ENCODE measurements at places on chromosomes 1 and 21.

- H3K27ac ChIP-seq: peak overlapping the region; percentile 1
- no peak overlapping the region for H3K4me3 ChIP-seq
- H3K36me3 ChIP-seq: no peaks in the 10 kb centered on the region
- peaks cover 15% of the 10 kb centered on the region for H3K27me3 ChIP-seq
Measured at GRCh38 chr1:109371341-109371739, 26.4 kb downstream of the SORT1 start.

DNA sequence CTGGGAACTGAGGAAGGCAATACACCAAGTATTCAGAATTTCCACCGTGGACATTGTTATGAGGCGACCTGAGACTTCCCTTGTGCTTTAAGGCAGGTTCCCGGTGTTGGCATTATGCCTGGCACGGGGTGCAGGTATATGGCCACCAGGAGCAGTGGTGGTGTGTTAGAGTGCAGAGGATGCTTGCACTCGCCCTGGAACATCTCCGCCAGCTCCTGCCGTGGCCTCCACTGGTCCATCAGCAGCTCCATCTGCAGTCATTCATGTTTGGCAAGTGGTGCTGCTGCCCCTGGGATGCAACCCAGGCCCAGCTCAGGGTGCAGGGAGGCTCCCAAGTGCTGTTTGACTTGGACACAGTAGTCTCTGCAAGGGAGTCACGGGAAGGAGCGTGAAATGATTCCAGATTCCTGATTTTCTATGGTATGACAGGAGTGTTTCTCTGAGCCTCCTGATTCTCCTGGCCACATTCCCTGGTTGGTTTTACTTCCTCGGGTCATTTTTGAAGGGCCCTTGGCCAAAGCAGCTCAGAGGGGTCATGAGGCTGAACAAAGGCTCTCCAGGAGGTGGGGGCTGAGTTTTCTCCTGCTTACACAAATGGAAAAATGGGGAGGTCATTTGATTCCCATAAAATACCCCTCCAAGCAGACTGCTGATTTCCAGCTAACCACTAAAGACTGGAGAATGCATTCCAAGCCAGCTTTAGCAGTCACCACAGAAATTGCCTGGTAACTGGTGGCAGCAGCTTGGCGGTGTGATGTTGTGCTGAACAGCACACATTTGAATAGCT is 60.4 kb upstream of the PSEN2 start:
- H3K27me3 ChIP-seq: no peaks in the 10 kb centered on the region
- DNase-seq: no peak
- H3K27ac ChIP-seq: no peak overlapping the region
- no peak overlapping the region for H3K4me3 ChIP-seq
- peaks cover 12% of the 10 kb centered on the region for H3K4me1 ChIP-seq

GRCh38 chr1:209703834-209704504 is 677 bp upstream of the HSD11B1 start:
- H3K4me3 ChIP-seq: peak overlapping the region; percentile 32
- DNase-seq: peak; percentile 27
- peaks cover 40% of the 10 kb centered on the region for H3K4me1 ChIP-seq
- peaks cover 2% of the 10 kb centered on the region for H3K36me3 ChIP-seq
- H3K27me3 ChIP-seq: no peaks in the 10 kb centered on the region

GRCh38 chr1:4726620-4727341 is 72.4 kb downstream of the AJAP1 start:
- no peak overlapping the region for H3K27ac ChIP-seq
- no peaks in the 10 kb centered on the region for H3K36me3 ChIP-seq
- no peak for DNase-seq
- H3K4me1 ChIP-seq: no peaks in the 10 kb centered on the region
- H3K27me3 ChIP-seq: no peaks in the 10 kb centered on the region

- H3K4me1 ChIP-seq: no peaks in the 10 kb centered on the region
- no peak for DNase-seq
- peaks cover 37% of the 10 kb centered on the region for H3K36me3 ChIP-seq
- H3K4me3 ChIP-seq: no peak overlapping the region
- no peaks in the 10 kb centered on the region for H3K27me3 ChIP-seq
Measured at GRCh38 chr1:155759966-155760630, 71.2 kb downstream of the DAP3 start.

- peaks cover 38% of the 10 kb centered on the region for H3K36me3 ChIP-seq
- DNase-seq: no peak
- H3K27me3 ChIP-seq: no peaks in the 10 kb centered on the region
- no peak overlapping the region for H3K4me3 ChIP-seq
- peaks cover 31% of the 10 kb centered on the region for H3K4me1 ChIP-seq
Measured at GRCh38 chr1:201004732-201005131, 18.8 kb downstream of the KIF21B start.

DNA sequence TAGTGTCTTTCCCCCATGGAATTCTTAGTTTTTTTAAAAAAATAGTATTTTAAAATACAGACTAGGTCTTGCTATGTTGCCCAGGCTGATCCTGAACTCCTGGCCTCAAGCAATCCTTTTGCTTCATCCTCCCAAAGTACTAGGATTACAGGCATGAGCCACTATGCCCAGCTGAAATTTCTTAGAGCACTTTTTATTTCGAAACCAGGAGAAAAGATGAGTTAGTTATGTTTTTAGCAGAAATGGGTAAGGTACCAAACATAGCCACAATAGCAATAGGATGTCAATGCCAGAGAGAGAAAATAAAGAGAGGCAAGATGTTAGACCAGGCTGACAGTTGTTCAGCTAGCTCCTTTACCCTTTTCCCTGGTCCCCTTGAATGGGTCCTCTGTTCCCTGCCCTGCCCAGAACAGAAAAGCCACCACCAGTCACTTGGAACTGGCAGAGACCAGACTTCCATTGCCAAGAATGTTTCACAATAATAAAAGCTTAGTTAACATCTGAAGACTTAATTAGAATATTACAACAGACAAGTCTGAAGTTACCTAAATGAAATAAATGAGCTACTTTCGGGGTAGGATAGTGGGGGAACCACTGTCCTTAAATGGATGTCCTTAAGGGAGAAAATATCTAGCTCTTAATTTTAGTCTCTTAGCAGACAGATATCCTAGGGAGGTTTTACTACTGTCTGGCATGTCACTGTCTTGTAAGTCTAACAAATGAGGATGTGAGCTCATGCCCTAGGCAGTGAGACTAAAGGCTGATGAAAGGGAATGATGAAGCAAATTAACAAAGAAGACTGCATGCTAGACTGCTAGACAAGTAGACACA is 54.3 kb downstream of the ABL2 start:
- peaks cover 1% of the 10 kb centered on the region for H3K4me1 ChIP-seq
- H3K4me3 ChIP-seq: no peak overlapping the region
- no peak overlapping the region for H3K27ac ChIP-seq
- DNase-seq: no peak
- no peaks in the 10 kb centered on the region for H3K27me3 ChIP-seq
- H3K36me3 ChIP-seq: no peaks in the 10 kb centered on the region

DNA sequence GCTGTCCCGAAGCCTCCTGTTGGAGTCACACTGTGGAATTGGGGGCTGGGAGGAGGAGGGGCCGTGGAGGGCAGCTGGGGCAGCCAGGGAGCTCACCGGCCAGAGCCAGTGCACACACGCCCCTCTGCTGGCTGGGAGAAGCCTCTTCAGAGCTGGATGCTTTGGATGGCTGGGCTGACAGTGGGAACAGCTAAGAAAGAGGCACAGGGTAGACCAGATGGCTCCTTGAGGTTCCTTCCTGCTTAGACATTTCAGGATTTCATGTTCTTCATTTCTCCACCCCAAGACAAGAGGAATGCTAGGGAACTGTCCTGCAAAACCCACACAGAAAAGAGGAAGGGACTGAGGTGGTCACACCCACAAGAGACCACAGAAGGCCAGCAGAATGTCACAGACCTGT is 254.8 kb upstream of the VAMP3 start:
- H3K27ac ChIP-seq: no peak overlapping the region
- no peak overlapping the region for H3K4me3 ChIP-seq
- peaks cover 6% of the 10 kb centered on the region for H3K27me3 ChIP-seq

- no peaks in the 10 kb centered on the region for H3K36me3 ChIP-seq
- H3K27me3 ChIP-seq: no peaks in the 10 kb centered on the region
- no peak overlapping the region for H3K4me3 ChIP-seq
Measured at GRCh38 chr1:21804536-21804935, 7.5 kb upstream of the LDLRAD2 start.

GRCh38 chr1:17632106-17632505 is 92.6 kb downstream of the ARHGEF10L start:
- DNase-seq: no peak
- no peaks in the 10 kb centered on the region for H3K36me3 ChIP-seq
- no peaks in the 10 kb centered on the region for H3K4me1 ChIP-seq
- H3K4me3 ChIP-seq: no peak overlapping the region
- H3K27ac ChIP-seq: no peak overlapping the region

GRCh38 chr1:99170516-99170915 is 93.8 kb upstream of the PLPPR4 start:
- peaks cover 2% of the 10 kb centered on the region for H3K4me1 ChIP-seq
- H3K27ac ChIP-seq: no peak overlapping the region
- H3K27me3 ChIP-seq: peaks cover 13% of the 10 kb centered on the region
- no peak overlapping the region for H3K4me3 ChIP-seq
- no peak for DNase-seq
- no peaks in the 10 kb centered on the region for H3K36me3 ChIP-seq

- H3K36me3 ChIP-seq: peaks cover 48% of the 10 kb centered on the region
- H3K4me3 ChIP-seq: no peak overlapping the region
- peaks cover 8% of the 10 kb centered on the region for H3K4me1 ChIP-seq
- H3K27ac ChIP-seq: no peak overlapping the region
Measured at GRCh38 chr1:93365813-93366212, 20.1 kb downstream of the DR1 start.

DNA sequence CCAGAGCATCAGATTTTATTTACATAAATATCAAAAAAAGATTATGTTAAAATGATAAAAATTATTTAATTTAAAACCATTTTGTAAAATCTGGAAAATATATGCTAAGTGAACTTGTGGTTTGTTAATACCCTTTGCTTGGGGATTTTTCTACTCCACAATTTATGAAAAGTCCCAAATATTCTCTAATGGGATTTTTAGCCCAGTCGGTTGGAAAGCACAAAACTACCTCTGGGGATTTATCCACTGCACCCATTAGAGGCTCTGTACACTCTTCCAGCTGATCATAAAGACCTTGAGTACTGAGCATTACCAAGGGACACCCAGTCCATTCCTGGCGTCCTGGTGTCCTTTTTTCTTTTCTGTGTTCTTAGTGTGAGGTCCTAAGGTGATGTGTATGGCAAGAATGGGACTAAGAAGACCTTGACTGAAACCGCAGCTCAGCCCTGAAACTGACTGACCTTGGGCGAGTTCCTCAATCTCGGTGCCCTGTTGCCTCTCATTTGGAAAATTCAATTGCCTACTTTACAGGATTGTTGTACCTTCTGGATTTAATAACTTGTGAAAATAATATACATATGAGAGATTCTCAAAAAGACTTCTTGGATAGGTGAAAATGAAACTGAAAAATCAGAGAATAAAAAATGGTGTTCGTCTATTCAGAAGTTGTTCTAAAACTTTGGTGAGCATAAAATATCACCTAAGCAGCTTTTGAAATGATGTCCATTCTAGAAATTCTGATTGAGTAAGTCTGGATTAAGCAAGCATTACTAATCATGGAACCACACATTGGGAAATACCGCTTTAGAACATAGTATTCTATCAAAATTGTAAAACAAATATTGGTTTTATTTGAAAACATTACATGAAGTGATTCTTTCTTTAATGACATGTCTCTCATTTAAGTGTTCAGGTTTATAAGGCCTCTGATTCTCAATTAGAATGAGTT is 21.5 kb upstream of the SAMSN1 start:
- H3K27ac ChIP-seq: no peak overlapping the region
- peaks cover 5% of the 10 kb centered on the region for H3K4me1 ChIP-seq
- H3K27me3 ChIP-seq: no peaks in the 10 kb centered on the region
- DNase-seq: no peak

GRCh38 chr1:197775282-197776262 is at the start of gene DENND1B:
Gene DENND1B (minus strand): TSS chr1:197775480. CDS start chr1:197775155, 325 bp downstream.
- H3K27ac ChIP-seq: peak within 1 kb of the TSS; percentile 99
- H3K4me3 ChIP-seq: peak within 1 kb of the TSS; percentile 90
- peaks cover 10% of the 10 kb centered on the region for H3K36me3 ChIP-seq
- DNase-seq: peak; percentile 88
- peaks cover 66% of the 10 kb centered on the region for H3K4me1 ChIP-seq

- H3K27me3 ChIP-seq: no peaks in the 10 kb centered on the region
- H3K36me3 ChIP-seq: peaks cover 6% of the 10 kb centered on the region
- H3K4me1 ChIP-seq: peaks cover 17% of the 10 kb centered on the region
- H3K27ac ChIP-seq: peak overlapping the region; percentile 62
Measured at GRCh38 chr1:246482805-246483568, 24.1 kb downstream of the SMYD3 start.

- H3K27ac ChIP-seq: no peak overlapping the region
- H3K4me1 ChIP-seq: peaks cover 8% of the 10 kb centered on the region
- DNase-seq: no peak
- H3K36me3 ChIP-seq: peaks cover 3% of the 10 kb centered on the region
- H3K27me3 ChIP-seq: peaks cover 17% of the 10 kb centered on the region
Measured at GRCh38 chr21:45447821-45448220, 42.9 kb downstream of the COL18A1 start.

DNA sequence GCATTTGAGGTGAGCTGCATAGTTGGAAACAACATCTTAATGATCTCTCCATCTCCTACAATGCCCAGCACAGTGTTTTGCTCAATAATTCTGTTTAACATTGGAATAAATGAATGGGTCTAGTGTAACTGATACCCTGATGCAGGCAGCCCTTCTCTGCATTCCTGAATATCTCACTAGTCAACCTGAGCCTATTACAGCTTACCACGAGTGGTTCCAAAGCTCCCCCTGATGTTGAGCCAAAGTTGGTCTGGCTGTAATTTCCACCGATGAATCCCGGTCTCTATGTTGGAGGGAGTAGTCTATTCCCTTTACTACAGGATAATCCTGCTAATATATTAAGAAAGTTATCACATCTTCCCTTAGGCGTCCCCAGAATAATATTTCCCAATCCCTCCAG is 63.8 kb downstream of the ZBTB18 start:
- H3K36me3 ChIP-seq: no peaks in the 10 kb centered on the region
- no peak overlapping the region for H3K4me3 ChIP-seq
- no peaks in the 10 kb centered on the region for H3K4me1 ChIP-seq
- H3K27me3 ChIP-seq: peaks cover 12% of the 10 kb centered on the region
- no peak for DNase-seq
- H3K27ac ChIP-seq: no peak overlapping the region

- DNase-seq: no peak
- H3K27ac ChIP-seq: no peak overlapping the region
- no peak overlapping the region for H3K4me3 ChIP-seq
- peaks cover 64% of the 10 kb centered on the region for H3K36me3 ChIP-seq
- H3K27me3 ChIP-seq: no peaks in the 10 kb centered on the region
Measured at GRCh38 chr1:32042330-32042729, 28.7 kb downstream of the KHDRBS1 start.

- H3K4me1 ChIP-seq: no peaks in the 10 kb centered on the region
- no peaks in the 10 kb centered on the region for H3K36me3 ChIP-seq
- H3K27ac ChIP-seq: no peak overlapping the region
- DNase-seq: no peak
Measured at GRCh38 chr21:30257773-30258172, 25.0 kb downstream of the KRTAP24-1 start.

- H3K4me3 ChIP-seq: peak overlapping the region; percentile 87
- DNase-seq: no peak
- H3K27ac ChIP-seq: peak overlapping the region; percentile 99
- peaks cover 71% of the 10 kb centered on the region for H3K36me3 ChIP-seq
Measured at GRCh38 chr1:198641966-198642668, 3.3 kb downstream of the PTPRC start.
